Mucosa of descending colon (tissue), 3 donors: ENCODE measurements at places on chromosomes 1 and 21. TPM values are rescaled to one million over a fixed set of nuclear protein-coding genes. Genes with fewer than 3 reads are reported as not detected.

CLIC6 gene
- total RNA-seq: 3.0 TPM

PYHIN1 gene
- total RNA-seq: 0.87 TPM

PLA2G2D gene
- 0.22 TPM for total RNA-seq

DISP3 gene
- total RNA-seq: 0.23 TPM

PEX14 gene
- 23.8 TPM for total RNA-seq

PRDX6 gene
- total RNA-seq: 398 TPM

RNU1-2 gene
- total RNA-seq: 6,222 TPM

HORMAD1 gene
- 0.82 TPM for total RNA-seq

ELOA gene
- 32.9 TPM for total RNA-seq

HRNR gene
- total RNA-seq: not detected

KCNE2 gene
- total RNA-seq: 0.84 TPM

GBP7 gene
- 0.12 TPM for total RNA-seq

GRCh38 chr1:42720868-42721267, 19.2 kb downstream of the CLDN19 start:
- DNase-seq: no peak

DNA sequence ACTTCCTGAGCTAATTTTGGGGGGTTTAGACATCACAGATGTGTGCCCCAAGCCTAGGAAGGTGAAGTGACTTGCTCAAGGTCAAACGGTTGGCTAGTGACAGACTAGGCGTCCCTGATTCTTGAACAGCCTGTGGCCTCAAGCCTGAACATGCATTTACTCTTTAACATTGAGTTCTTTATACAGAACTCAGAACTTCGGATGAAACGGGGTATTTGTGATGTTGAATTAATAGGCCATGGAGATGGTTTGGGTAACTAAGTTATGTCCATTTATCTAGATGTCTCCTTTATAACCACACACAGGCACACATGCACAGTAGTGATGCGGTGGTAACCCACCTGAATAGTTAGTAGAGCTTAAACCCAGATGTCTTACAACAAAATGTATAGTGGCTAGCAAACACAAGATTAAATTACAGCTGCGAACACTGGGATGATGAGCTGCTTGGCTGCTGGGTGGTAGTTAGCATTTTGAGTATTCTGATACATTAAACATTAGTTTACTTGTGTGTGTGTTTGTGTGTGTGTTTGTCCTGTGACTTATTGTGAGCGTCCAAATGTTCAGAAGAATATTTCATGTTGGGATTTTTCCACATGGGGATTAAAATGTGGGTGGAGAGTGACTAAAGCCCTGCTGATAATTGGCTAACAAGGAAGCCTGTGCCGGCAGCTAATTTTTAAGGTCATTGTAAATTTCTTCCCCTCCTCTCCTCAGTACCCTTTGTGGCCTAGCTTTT, 2.3 kb downstream of the ATP1A1 start:
- DNase-seq: no peak

DNA sequence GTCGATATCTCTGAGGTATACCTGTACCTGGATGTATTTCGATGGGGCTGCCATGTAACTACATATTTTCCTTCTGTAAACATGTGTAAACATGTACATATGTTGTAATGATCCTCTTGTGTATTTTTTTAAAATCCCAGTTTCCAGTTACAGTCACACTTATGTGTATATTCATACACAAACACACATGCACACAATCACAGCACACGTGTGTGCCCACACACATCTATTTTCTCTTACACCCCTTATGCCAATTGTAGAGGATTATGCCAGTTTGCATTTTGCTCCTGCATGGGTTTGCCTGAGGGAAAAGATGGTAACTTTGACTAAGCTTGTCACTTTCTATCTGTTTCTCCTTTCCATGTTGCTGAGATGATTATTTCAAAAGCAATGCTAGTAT, 10.1 kb downstream of the SYT14 start:
- no peak for DNase-seq

DNA sequence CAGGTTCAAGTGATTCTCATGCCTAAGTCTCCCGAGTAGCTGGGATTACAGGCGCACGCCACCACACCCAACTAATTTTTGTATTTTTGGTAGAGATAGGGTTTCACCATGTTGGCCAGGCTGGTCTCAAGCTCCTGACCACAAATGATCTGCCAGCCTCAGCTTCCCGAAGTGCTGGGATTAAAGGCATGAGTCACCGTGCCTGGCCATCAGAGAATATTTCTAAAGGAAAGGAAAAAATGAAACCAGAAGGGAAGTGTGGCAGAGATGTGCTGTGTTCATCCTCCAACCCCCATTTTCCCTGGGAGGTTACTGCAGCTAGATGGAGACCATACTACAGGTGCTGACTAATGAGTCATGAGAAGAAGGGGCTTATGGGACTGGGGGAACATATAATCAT, 964.1 kb downstream of the TTLL7 start:
- no peak for DNase-seq

- no peak for DNase-seq
Measured at GRCh38 chr1:93143136-93143535, 37.1 kb downstream of the TMED5 start.

GRCh38 chr1:11337580-11338073, 64.6 kb downstream of the UBIAD1 start:
- DNase-seq: peak; percentile 53

DNA sequence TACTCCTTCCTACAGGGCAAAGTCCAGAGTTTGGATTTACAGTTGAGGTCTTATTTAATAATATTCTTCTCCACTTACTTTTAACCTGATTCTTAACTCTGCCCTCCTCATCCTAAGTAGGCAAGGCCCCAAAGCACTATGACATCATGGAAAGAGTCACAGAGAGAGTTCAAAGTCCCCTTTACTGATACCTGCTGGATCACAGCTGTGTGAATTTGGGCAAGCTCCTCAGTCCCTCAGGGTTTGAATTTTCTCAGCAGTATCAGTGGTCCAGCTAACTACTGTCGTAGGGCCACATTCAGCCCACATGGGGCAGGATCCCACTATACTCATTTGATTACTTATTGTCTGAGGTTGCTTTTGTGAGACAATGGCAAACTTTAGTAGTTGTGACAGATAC, 16.0 kb downstream of the TYW3 start:
- DNase-seq: no peak

DNA sequence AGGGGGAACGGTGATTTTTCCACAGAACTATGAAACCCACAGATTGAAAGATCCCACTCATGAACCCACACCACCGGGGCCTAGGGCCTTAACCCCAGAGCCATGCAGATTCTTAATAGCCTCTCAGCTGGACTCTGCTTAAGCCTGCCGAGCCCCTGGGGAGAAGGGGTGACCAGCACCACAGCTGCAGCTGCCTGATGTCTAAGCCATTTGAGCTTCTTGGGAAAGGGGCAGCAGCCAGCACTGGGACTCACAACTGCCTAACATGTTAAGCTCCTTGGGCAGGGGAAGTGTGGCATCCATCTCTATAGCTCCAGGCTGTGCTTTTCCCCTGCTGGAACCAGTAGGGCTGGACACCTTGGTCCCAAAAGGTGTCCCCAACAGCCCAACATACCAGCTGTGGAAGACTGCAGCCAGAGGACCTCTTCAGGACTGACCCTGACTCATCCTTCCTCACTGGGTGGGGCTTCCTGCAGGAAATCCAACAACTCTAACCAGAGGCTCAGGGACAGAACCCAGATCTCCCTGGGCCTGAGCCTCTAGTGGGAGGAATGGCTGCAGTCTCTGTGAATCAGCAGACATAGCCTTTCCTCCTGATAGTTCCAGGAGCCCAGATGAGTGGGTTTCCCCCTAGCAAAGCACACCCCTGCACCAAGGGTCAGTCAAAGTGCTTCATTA, 34.6 kb upstream of the FMO3 start:
- DNase-seq: no peak

DNA sequence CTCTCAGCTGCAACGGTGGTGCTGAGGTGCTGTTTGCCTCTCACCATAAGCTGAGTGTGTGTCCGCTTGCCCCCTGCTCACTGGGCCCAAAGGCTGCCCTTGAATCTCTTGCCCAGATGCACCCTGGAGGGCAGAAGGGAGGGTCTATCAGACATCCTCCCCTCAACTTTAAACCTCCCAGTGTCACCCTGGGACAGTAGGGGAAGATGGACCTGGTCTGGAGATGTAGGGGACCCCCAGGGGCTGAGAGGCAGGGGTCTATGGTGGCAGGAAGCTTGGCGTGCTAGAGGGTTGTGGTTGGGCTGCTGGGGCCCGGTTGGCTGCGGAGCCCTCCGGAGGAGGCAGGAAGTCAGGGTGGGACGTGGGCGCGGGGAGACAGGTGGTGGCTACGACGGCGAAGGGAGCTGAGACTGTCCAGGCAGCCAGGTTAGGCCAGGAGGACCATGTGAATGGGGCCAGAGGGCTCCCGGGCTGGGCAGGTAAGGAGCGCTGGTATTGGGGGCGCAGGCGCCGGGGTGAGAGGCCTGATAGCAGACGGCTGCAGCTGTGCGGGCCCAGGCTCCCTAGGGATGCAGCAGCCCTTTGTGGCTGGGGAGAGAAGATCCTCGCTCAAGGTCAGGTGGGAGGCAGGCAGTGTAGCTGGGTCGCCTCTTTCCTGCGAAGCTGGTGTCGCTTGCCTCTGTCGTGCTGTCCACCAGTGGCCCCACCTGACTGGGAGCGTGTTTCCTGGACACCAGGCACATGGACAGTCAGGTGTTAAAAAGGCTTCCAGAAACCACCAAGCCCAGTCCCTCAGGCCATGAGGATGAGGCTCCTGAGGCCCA, at the start of gene LCK:
Gene LCK (plus strand): TSS at position 373 of the 824 bp plus-strand sequence. CDS start 23,065 bp downstream, outside the sequence.
- DNase-seq: peak; percentile 34

- no peak for DNase-seq
Measured at GRCh38 chr1:231093156-231093922, 53.3 kb upstream of the FAM89A start.

- DNase-seq: peak; percentile 49
Measured at GRCh38 chr1:23555986-23556634, 3.2 kb downstream of the ID3 start.

GRCh38 chr1:241518476-241519307, 863 bp downstream of the FH start:
- DNase-seq: peak; percentile 58

DNA sequence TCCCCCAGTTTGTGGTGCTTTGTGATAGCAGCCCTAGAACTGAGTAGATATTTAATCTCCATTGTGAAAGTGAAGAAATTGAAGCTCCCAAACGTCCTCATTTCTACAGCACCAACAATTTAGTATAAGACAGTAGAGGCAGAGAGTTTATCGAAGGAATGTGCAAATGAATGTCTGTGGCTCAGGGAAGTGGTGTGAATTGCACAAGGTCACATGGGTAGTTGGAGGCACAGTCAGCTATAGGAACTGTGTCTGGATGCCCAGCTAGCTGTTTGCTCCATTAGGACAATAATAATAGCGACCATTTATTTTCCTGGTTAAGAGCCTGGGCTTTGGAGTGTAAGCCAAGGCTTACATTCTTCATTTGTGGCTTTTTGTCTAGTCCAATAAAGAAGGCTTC, 144.4 kb upstream of the USP24 start:
- DNase-seq: no peak

GRCh38 chr1:14822493-14822892, 224.0 kb downstream of the KAZN start:
- no peak for DNase-seq

- DNase-seq: no peak
Measured at GRCh38 chr1:206772243-206772937, at the start of gene IL10. Gene IL10 (minus strand): TSS chr1:206772494. CDS start chr1:206772435, 59 bp downstream.

DNA sequence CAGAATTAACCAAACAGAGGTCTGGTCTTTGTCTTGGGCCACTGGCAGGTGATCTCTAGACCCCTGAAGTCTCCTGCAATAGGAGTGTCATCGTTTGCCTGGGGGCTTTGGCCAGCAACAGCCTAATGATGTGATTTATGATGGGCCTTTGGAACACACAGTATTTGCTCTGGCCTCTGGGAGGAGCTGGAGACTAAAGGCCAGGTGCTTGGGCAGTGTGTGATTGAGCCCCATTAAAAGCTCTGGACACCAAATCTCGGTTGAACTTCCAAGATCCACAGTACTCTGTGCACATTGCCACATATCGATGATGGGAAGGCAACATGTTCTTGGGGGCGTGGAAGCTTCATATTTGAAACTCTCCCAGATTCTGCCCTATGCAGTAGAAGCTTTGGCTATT, 32.0 kb upstream of the TLR5 start:
- DNase-seq: no peak

DNA sequence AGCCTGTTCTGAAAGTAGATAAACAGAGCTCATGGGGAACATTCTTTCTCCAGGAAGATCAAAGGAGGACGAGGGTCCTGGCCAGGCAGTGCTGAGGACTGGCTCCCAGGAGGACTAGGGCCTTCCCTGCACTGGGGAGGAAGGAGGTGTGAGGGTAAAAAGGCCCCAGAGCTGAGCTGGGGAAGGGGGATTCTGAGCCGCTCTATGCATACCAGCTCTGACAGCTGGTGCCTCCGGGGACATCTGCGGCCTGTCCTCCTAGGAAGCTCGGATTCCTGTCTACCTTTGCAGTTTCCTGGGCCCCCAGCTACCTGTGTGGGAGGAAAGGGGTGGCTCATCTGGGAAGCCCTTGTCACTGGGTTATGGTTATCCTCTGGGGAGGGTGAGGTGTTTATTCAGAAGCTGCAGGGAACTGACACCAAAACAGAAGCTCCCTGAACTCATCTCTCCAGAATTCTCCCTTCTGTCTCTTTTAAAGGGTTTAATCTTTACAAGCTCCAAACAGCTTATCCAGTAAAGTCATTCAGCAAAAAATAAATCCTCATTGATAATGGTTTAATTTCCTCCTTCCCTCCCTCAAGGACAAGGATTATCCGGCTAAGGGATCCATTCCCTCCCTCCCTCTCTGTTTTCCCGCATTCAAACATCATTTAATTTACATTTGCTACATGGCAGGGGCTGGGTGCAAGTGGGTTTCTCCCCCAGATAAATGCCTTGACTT, 31.0 kb downstream of the NENF start:
- no peak for DNase-seq

DNA sequence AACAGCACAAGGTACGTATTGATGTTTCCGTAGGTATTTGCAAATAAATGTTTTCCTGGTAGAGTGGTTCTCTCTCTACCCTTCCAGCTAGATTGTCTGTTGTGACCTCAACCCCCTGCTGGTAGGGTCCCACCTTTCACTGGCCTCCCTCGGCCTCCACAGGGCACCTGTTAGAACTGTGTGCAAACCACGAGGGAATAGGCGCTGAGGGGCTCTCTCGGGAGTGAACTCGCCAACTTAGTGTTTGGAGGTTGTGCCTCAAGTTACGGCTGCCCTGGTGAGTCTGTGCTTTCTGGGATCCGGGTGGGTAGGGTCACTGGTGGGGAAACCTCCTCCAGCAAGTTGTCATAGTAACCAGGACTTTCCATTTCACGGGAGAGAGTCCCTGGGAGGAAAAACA, 204.7 kb upstream of the EDN2 start:
- no peak for DNase-seq

GRCh38 chr1:185926588-185926987, 192.4 kb downstream of the HMCN1 start:
- no peak for DNase-seq
